ENCODE measurements at places on chromosomes 4 and X.
A peak's percentile ranks its signal among the peaks of the same experiment; 100 is the strongest.

DNA sequence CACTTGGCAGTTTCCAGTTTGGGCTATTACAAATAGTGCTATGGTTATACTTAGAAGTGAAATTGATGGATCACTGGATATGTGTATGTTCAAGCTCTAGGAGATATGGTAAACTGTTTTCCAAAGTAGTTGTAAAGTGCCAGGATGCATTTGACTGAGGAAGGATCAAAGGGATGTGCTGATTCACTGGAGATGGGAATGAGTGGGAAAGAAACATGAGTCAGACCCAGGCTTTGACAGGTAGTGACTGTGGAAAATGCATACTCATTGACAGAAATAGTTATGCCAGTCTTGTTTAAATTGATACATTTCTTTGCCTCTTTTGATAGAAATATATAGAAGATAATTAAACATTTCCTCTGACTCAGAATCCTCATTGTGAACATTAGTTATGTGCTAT, 77.9 kb downstream of the CEP135 start:
- no peak for DNase-seq

- DNase-seq, result no peak
Observed at GRCh38 chrX:65706041-65706828, 38.8 kb downstream of the MSN start.

DNA sequence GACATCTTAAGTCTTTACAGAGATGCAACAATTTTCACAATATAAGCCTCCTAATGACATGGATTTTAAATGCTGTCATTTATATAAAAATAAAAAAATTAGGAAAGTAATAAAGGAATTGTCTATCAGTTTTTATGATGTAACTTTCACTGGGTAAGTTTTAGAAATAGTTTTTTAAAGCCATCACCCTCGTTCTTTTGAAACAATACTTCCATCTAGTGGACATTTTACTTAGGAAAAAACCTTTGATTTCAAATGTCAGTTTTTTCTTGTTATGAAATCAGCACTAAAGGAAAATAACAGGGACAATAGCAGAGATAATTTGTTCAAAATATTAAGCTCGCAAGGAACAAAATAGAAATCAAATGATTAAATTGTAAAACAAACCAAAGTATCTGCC, 24.3 kb upstream of the NDNF start:
- DNase-seq, result peak; percentile 11

GRCh38 chrX:41688835-41689234, at the start of gene GPR34:
Gene GPR34, plus strand, starts transcription at chrX:41688973. Its CDS starts 6,661 bp downstream, at chrX:41695634.
- DNase-seq, result no peak

DNA sequence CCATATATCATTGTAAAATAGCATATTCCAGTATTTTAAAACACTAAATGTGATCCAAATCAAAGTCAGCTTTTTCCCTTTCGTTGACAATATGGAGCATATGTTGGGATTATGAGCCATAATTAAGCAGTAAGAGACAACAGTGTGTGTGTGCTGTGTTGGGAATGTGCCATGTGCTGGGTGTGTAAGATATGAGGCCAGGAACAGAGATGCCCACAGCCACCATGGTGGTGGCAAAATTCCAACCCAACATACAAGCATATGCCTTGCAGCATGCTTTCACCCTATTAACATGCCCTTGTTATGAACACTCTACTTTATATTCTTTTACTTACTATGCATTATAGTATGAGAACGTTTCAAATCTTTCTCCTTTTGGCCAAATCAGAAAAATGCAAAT, 1560.4 kb upstream of the TENM3 start:
- DNase-seq, result no peak

DNA sequence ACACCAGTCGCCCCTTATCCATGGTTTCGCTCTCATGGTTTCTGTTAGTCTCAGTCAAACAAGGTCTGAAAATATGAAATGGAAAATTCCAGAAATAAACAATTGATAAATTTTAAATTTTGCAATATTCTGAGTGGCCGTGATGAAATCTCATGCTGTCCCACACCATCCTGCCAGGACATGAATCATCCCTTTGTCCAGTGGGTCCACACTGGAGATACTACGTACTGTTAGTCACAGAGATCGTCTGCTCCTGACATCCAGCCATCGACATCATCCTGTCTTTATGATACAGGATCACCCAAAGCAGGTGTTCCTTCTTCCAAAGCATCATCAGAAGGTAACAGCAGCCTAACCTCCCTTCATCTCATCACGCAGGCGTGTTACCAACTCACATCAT, 76.5 kb upstream of the MSX1 start:
- DNase-seq, result no peak

- no peak for DNase-seq
Observed at GRCh38 chr4:102817613-102818268, 9.6 kb downstream of the UBE2D3 start.

GRCh38 chr4:67697860-67698687, 2.9 kb downstream of the UBA6 start:
- no peak for DNase-seq

GRCh38 chr4:2662598-2662997, 93.5 kb downstream of the TNIP2 start:
- no peak for DNase-seq

GRCh38 chr4:1711055-1711570, 1.0 kb downstream of the SLBP start:
- no peak for DNase-seq

DNA sequence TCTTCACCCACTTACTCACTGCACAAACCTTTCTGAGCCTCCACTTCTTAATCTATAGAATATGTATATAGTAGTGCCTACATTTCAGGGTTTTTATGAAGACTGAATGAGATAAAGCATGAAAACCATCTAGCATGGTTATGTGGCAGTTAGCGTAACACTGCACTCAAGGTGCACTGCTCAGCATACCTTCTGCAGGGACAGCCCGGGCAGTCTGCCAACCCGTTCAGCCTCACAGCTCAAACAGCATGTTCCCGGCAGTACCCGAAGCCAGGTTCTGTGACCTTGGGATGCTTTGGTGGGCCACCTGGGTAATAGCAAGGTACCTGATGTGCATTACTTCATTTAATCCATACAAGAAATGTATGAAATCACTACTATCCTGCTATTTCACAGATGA, 81.4 kb downstream of the DOCK11 start:
- DNase-seq, result peak; percentile 33

GRCh38 chrX:28586981-28587551, at the start of gene IL1RAPL1:
Gene IL1RAPL1, plus strand, starts transcription at chrX:28587446.
- no peak for DNase-seq

GRCh38 chr4:16034010-16034748, 49.6 kb downstream of the PROM1 start:
- DNase-seq, result no peak

DNA sequence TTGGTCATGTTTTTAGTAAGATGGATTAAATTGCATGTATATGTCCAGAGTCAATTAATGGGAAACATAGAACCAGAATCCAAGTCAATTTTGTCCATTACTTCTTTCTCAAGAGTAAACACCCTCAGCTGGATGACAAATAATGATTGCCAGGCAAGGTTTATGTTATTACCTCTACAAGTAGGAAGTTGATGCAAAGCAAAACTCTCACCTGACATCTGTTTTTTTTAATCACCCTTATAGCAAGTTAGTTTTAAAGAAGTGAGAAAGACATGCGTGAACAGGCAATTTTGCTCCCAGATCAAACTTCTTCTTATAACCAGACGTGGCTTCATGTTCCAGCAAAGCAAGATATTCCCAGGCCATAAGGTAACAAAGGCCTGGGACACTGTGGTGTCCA, 348.5 kb upstream of the FTHL17 start:
- DNase-seq, result no peak

DNA sequence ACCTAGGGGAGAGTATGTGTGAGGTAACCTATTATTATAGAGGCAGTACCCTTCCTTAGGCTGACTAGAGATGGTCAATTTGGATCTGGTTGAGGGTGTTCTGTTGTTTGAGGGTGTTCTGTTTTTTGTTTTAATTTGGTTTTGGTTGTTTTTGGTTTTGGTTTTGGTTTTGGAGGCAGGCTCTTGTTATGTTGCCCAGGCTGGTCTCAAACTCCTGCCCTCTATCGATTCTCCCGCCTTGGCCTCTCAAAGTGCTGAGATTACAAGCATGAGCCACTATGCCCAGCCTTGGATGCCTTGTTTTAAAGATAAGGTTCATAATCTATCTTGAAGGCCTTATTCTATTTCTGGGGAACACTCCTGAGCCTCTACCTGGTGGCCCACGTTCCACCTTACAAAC, 912 bp downstream of the CXorf65 start:
- DNase-seq, result no peak

DNA sequence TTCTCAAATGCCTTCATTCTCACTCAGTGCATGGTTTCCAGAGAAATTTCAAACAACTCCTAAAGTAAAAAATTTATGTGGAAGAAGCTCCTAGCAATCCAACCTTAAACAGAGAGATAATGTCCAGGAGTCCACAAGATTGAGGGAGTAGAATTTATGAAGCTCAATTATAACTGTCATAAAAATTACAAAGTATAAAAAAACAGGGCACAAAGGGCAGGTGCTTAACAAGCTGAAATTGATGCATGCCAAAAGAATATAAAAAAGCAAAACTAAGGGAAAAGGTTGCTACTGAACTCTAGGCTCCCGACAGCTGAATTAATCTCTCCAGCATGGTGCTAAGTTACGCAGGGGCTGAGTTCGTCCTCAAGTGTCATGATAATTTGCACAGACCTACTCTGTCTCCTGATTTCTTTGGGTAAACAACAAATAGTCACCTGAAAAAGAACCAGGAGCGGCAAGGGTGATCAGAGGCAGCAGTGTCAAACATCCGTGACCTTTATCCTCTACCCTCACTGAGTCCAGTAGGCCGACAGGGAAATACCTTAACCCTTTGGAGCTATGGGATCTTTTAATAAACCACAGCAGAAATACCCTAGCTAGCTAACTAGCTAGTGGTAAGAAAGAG, 47.2 kb upstream of the RELL1 start:
- no peak for DNase-seq

DNA sequence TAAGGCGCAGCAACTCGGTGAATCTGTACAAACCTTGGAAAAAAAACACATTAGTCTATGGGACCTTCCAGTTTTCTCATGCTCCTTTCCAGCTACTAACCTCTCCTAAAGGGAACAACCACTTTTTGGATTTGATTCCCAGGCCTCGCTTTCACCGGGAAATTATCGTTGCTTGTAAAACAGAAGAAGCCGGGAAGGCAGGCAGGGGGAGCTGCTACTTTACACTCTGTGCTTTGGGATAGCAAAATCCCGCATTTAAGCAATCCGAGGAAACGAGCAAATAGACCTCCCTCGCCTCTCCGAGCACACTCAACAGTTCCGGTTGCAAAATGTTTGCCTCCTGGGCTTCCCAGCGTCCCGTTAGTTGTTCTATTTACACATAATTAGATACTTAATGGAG, 1.2 kb downstream of the CD38 start:
- no peak for DNase-seq

DNA sequence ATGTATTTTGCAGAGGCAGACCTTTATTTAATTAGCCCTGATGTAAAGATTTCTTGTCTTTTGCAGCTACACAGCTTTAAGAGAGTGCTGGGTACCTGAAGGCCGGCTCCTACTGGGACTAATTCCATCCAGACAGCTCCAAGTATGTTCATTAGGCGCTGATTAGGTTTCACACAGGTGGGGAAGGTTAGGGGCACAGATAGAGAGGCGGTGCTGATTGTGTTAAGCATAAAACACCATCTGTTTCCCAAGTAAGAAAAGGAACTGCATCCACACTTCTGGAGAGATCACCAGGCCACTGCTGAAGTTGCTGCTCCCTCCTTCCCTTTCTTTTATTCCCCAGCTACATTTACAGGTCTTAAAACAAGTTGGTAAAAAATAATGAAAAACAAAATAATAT, 349.5 kb downstream of the ZIC3 start:
- DNase-seq, result no peak

- no peak for DNase-seq
Observed at GRCh38 chr4:84799318-84799717, 167.2 kb downstream of the WDFY3 start.

GRCh38 chrX:15017491-15017890, 144.3 kb downstream of the MOSPD2 start:
- DNase-seq, result no peak

DNA sequence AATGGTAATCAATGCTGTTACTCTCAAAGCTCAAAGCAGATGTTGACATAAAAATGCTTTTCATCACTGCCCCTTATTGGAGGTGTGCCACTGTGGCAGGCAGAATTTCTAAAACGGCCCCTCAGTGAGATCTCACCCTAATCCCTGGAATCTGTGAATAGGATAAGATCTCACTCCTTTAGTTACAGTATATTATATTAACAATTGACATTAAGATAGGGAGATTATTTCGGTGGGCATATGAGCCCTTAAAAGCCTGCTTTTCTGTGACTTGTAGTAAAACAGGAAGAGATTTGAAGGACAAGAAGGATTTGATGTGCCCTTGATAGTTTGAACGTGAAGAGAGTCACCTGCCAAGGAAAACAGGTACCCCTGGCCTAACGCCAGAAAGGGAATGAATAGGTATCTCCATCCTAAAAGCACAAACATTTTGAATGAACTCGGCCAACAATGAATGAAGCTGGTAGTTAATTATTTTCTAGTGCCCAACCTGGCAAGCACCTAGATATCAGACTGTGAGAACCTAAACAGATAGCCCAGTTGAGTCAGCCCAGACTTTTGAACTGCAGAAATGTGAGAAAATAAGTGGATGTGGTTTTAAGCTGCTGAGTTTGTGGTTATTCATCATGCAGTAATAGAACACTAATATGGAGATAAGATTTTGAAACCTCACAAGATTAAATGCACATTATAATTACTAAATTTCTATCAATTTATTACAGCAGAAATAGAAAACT, 881.6 kb downstream of the PCDH18 start:
- DNase-seq, result peak; percentile 89
